SK-N-MC (cell line): ENCODE measurements at places on chromosomes 7 and 10.
A peak's percentile ranks its signal among the peaks of the same experiment; 100 is the strongest.

DNA sequence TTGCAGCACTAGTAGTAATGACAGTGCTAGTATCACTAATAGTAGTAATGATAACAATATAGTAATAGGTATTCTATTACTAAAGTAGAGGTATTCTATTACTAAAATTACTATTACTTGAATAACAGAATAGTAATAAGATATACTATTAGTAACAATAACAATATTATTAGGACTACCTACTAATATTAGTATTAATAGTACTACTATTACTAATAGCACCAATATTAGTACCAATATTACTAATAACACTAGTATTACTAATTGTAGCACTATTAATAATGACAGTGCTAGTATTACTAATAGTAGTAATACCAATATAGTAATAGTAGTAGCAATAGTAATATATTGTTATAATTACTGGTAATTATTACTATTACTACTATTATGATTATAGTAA, 24.1 kb downstream of the A1CF start:
- no peak for DNase-seq

DNA sequence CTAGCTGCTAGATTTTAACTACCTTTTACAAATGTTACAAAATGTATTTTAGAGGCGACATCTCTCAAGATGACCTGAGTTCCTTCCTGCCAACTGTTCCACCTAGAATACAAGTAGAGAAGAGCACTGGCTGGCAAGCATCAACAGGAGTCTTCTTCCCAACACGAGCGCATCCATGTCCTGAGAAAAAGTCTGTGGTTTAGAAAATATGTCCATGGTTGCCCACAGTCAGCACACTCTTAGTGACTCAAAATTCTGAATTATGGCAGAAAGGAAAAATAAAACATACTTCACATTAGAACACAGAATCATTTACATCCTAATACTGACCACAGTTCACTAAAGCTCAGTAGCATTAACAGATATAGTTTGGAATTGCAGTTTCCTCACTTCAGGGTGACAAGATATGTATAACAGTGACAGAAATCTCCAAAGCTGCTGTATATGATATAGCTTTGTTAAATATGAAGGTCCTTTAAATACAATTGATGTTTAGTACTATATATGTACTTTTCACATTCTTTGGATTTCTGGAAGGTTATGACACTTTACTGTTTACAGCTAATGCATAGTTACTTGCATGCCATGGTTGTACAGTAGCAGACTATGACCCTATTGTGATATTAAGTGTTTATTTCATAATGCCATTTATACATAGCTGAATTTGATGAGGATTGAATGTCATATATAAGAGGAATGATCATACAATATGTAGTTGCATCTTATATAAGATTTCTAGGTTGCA, 327.1 kb downstream of the GFRA1 start:
- no peak for DNase-seq

DNA sequence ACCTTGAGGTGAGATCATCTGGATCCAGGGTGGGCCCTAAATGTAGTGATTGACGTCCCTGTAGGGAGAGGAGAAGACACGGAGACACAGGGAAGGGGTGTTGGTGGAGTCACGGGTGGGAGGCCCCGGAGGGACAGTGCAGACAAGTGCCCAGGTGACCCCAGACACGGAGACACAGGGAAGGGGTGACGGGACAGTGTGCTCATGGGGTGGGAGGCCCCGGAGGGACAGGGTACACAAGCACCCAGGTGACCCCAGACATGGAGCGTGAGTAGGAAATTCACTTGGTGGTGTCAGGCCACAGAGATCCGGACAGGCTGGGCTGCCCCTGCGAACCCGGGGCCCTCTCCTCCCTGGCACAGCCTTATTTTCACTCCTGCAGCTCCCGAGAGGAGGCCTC, 176.9 kb downstream of the PTPRN2 start:
- no peak for DNase-seq

GRCh38 chr10:22644222-22644621, 70.2 kb downstream of the PIP4K2A start:
- no peak for DNase-seq

DNA sequence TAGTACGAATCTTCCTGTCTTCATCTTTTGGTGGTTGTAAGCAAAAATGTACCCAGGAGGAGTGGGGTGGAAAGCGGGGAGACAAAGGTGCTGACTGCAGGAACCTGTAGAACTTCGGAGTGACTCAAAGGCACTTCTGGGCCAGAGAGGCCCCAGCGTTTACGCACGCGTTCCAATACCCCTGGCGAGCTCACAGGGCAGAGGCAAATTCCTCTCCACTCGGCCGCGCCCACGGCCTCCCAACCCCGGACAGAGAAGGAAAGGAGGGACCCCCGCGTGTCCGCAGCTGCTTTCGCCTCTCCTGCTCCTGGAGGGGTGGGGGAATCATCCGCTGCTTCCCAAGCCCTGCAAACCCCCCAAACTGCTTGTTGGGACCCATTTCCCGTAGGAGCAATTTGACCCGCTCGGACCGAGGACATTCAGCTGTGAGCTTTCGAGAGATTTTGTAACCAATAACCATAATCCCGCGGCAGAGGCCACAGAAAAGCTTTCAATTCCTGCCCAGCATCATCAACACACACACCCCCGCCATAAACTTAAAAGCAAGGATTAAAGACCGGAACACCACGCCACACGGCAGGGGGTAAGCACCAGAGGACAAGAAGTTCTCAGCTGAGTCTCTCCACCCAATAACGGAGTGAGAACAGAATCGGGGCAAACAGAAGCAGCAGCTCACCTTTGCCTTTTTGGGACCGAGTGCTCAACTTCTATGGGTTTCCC, 2.3 kb downstream of the IGF2BP3 start:
- no peak for DNase-seq

- DNase-seq, result peak; percentile 86
Observed at GRCh38 chr7:129989466-129989865, 36.7 kb upstream of the UBE2H start.

DNA sequence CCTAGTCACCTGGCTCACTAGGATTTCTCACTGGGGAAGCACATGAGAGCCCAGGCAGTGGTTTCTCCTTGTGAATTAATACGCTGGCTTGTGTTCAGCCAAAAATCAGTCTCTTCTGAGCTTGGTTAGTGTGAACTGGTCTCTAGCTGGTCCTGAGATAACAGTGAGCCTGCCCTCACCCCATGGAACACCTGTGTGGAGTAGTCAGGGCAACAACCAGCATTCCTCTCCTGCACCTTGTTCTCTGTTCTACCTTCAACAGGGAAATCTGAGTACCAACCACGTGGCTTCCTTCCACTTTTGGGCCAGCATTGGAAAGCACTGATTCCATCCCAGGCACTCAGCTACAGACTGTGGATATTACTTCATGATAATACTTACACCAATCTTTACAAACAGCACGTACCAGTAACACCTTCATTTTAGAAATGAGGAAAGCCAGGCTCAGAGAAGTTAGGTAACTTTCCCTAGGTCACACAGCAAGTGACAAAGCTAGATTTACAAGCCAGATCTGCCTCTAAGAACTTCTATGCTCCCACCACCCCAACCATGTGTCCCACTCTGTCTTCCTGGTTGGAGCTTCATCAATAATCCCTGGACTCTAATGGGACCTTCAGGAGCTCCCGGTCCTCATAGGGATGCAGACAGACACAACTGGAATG, 106.6 kb downstream of the GRID1 start:
- DNase-seq, result no peak

DNA sequence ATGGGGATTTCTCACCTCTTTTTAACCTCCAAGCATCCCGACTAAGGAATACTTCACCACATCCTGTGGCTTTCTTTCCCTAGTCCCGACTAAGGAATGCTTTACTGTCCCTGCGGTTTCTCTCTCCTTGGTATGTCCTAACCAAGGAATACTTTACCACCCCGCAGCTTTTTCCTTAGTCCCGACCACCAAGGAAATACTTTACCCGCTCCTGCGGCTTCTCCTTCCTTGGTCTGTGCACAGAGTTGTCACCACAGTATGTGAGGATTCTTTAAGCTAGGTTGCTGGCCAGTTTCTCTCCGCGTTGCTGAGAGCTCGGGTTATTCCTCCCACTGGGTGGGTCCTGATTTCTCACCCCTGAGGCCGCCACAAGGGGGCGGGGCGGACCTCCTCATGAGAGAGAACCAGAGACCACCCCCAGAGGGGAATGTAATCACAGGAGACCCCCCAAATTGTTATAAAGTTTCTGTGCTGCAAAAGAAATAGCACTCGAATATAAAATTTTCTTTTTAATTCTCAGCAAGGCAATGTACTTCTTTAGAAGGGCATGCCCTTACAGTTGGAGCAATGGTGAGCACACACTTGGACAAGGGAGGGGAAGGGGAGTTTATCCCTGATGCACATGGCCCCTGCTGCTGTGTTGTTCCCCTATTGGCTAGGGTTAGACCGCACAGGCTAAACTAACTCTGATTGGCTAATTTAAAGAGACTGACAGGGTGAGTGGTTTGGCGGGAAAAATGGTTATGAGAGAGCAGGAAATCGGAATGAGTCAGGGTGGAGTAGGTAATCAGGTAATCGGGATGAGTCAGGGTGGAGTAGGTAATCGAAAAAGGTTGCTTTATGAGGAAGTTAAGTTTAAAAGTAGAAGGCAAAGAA, 12.8 kb downstream of the SUGCT start:
- no peak for DNase-seq

- DNase-seq, result no peak
Observed at GRCh38 chr10:112758961-112759360, 191.1 kb upstream of the TCF7L2 start.

GRCh38 chr10:11424456-11425295, 186.8 kb downstream of the USP6NL start:
- DNase-seq, result no peak

- no peak for DNase-seq
Observed at GRCh38 chr7:72405418-72405817, 6.7 kb downstream of the CALN1 start.

DNA sequence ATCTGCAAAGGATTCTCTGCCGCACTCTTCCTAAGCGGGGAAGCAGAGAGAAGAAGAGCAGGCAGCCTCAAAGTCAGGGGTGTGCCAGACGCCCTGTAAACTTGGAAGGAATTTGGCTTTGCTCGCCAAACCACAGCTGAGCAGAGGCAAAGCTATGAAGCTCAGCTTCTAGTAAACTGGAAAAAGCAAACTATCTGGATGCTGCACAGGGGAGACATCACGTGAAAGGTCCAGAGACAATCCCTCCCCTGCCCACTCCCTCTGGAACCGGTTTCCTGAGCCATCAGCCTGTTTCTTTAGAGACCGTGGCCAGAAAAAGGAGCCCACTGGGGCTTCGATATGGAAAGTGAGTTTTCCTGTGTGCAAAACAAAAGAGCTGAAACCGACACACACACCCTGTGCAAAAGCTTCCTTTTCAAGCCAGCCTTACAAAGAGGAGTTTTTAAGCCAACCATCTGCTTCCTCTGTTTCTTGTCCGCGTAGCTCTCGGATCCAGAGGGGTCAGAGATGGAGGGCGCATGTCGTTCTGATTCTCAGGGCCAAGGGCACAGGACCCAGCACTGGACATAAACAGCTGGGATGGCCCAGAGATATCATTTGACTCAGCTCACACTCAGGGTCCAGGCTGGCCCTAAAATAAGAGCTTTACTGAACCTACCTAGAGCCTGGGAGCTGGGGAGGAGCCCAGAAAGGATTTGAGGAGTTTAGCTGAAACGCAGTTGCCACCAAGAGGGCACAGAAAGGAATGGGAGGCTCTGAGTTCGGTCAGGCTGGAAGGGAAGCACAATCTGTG, 58.2 kb upstream of the DNAAF5 start:
- no peak for DNase-seq

DNA sequence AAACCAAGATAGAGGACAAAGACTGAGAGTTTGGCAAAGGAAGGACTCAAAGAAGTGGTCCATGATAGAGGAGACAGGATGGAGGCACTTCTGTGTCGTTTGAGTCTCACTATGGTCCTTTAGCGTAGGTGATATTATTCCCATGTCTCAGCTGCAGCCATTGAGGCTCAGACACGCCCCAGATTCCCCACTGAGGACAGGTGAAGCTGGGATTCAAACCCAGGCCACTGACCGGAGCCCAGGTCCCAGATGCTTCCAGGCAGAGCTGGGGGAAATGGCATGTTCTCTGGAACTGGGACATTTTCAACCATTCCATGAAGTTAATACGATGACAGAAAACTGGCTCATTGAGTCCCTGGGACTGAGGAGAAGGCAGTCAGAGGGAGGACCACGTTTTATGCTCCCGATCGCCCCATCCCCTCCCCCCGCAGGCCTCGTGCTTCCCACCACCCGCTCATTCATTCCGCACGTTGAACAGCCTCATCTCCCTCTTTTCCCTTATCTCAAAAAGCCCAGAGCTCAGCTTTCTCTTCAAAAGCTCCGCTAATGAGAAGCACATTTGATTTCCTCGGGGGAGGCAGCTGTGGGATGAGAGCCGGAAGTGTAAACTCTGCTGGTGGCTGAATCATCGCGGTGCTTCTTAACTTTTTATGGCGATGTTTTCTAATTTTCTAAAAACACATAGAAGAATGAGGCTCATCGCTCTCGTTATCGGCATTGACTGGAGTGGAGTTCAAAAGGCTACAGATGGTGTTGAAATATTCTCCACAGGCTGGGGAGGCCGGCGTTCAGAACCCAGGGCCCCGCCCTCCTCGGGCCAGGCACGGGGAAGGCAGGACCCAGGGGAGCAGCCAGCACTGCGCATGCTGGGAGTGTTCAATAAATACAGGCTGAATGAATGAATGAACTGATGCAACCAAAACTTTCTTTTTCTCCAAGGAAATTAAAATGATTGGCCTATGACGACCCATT, 64.0 kb downstream of the OAT start:
- peak; percentile 77 for DNase-seq

- DNase-seq, result no peak
Observed at GRCh38 chr7:157662110-157662791, 325.4 kb downstream of the DNAJB6 start.

DNA sequence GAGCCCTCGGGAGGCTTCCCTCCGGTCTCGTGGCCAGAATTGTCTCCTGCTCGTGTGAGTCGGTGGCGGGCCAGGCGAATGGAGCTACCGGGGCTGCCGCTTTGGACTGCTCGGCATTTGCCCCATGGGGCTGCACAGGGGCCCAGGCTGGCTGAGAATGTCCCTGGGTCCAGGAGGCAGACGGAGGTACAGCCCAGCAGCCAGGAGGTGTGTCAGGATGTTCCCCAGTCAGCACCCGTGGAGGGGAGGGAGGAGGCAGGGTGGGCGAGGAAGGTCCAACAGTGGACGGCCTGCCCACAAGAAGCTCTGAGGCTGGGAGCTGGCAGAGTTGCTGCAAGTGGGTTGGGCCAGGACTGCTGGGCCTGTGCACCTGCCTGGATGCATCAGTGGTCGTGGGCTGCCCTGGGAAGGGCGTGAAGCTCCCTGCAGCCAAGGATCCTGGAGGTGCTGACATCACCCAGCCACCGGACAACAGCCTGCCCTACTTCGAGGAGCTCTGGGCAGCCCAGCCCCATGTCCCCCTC, 46.4 kb downstream of the PDGFA start:
- no peak for DNase-seq

DNA sequence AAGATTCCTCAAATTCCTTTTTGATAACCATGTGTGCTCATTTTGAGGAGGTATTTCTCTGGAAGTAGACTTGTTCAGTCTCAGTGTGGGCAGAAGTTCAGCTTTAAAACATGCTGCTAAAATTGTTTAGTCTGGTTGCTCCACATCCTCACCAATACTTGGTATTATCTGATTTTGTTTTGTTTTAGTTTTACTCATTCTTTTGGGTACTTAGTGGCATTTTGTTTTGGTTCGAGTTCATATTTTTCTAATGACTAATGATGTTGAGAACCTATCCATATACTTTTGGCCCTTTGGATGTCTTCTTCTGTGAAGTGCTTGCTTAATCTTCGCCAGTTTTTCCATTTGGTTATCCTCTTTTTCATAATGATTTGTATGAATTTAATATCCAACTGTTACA, 694.2 kb upstream of the FZD8 start:
- no peak for DNase-seq

- no peak for DNase-seq
Observed at GRCh38 chr7:24572016-24572392, 1.2 kb upstream of the PALS2 start.
